ENCODE measurements at places on chromosomes 7 and 10.
A peak's percentile ranks its signal among the peaks of the same experiment; 100 is the strongest.

DNA sequence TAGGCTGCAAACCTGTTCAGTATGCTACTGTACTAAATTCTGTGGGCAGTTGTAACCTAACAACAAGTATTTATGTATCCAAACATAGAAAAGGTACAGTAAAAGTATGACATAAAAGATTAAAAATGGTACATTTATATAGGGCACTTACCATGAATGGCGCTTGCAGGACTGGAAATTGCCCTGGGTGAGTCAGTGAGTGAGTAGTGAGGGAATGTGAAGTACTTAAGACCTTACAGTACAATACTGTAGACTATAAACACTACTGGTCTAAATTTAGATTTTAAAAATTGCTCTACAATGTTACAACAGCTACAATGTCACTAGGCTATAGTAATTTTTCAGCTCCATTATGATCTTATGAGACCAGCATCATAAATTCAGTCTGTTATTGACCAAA, 146.0 kb upstream of the GNAI1 start:
- DNase-seq = no peak

DNA sequence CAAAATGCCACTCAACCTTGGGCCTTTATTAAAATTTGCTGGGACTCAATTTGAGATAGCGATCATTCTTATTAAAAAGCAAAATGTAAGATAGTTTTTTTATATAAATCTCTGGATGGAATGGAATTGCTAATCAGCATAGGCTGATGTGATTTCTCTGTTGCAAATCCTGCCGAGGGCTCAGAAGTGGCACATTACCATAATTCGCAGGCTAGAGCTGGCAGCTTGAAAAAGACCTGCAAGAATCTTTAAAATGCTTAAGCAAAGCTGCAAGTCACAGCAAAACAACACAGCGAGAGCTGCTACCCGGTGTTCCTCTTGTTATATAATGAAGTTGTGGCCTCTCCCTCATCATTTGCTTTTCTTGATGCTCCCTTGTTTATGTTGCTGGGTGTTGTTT, 448.1 kb downstream of the GATA3 start:
- no peak for DNase-seq

DNA sequence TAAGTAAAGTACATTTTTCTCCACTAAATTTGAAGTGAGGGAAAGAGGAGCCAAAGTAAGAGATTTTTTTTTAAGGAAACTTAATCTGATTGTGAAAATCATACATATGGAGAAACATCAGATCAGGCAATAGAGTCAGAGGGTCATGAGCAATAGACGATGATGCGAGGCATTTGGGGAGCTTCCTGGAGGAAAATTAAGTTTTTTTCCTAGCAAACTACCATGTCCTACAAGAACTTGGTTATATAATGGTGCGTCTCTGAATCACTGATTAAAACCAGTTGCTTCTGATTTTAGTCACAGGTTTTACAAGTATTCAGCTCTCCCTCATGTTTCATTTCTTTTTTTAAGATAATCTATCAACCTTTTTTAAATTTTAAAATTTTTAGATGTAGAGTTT, 52.1 kb upstream of the MTURN start:
- no peak for DNase-seq

DNA sequence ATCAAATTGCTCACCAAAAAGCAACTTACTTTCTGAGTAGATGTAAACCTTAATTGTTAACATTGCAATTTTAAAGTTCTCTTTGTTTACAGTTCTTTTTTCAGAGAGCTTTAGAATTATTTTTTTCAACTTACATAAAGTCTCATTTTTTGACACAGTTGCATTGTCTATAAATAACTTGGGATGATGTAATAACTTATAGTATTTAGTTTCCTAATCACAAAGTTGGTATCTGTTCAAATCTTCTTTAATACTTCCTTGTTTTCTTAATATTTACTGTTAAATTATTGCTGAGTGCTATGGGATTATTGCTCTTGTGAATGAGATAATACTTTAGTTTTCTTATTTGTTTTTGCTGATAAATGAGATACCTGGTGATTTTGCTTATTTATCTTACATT, 18.9 kb upstream of the SUV39H2 start:
- no peak for DNase-seq

DNA sequence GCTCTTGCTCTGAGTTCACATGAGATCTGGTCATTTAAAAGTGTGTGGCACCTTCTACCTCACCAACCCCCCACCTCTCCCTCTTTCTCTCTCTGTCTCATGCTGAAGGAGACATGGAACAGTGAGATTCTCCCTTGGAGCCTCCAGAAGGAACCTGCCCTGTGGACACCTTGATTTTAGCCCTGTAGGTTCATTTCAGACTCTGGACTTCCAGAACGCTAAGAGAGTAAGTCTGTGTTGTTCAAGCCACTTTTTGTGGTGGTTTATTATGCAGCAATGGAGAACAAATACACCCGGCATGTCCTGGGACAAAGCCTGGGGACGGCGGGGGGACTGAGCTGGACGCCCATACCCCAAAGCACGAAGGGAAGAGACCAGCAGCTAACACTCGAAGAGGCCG, 20.7 kb upstream of the GIMAP8 start:
- no peak for DNase-seq

DNA sequence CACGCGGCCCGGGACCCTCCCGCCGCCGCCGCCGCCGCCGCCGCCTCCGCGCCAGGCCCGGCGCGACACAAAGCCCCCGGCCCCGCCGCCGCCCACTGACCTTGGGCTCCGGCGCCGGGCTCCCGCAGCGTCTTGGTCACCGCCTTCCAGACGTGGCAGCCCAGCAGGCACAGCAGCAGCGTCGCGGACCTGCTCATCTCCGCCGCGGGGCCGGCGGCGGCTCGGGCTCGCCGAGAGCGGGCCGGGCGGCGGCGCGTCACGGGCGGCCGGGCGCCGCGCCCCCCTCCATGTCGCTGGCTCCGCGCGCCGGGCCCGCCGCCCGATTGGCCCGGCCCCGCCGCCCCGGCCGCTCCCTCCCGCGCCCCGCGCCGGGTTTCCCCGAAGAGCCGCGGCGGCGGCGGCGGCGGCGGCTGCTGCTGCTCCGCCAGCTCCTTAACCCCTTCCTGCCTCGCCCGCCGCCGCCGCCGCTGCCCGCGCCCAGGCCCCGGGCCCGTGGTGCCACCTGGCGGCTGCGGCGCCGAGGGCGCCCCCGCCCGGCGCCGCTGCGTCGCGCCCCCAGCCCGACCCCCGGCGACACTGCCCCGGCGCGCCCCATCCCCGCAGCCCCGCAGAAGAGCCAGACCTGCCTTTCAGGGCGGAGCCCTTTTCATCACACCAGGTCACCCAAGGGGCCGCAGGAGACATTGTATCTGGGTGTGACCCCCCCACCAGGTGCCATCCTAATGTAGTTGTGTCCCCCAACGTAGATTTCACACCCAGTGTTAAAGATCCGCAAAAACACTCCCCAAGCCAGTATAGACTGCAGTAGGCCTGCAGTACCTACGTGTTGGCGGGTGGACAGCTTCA, at the start of gene FAM171A1:
Gene FAM171A1 (minus strand): TSS at position 434 of the 846 bp plus-strand sequence. CDS start 237 bp downstream, at position 197.
- peak; percentile 9 for DNase-seq

- no peak for DNase-seq
Measured at GRCh38 chr7:103887853-103888602, 101.4 kb downstream of the RELN start.

GRCh38 chr7:142796501-142797390, 26.0 kb downstream of the PRSS2 start:
- no peak for DNase-seq

DNA sequence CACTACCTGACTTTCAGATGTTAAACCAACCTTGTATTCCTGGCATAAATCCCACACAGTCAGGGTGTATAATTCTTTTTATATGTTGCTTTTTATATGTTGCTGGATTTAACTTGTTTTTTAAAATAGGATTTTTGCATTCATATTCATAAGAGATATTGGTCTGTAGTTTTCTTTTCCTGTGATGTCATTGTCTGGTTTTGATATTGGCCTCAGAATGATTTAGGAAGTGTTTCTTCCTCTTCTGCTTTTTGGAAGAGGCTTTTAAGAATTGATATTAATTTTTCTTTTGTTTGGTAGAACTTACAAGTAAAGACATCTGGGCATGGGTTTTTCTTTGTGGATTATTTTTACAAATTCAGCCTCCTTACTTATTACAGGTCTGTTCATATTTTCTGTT, 93.1 kb downstream of the CARD11 start:
- DNase-seq = no peak

- no peak for DNase-seq
Measured at GRCh38 chr10:12589291-12589690, 239.9 kb downstream of the CAMK1D start.

- DNase-seq = no peak
Measured at GRCh38 chr7:117603627-117604026, 123.8 kb downstream of the CFTR start.

- peak; percentile 15 for DNase-seq
Measured at GRCh38 chr10:31677195-31678138, 251.2 kb downstream of the ARHGAP12 start.

- DNase-seq = no peak
Measured at GRCh38 chr7:109986701-109987100, 1104.2 kb upstream of the LRRN3 start.

DNA sequence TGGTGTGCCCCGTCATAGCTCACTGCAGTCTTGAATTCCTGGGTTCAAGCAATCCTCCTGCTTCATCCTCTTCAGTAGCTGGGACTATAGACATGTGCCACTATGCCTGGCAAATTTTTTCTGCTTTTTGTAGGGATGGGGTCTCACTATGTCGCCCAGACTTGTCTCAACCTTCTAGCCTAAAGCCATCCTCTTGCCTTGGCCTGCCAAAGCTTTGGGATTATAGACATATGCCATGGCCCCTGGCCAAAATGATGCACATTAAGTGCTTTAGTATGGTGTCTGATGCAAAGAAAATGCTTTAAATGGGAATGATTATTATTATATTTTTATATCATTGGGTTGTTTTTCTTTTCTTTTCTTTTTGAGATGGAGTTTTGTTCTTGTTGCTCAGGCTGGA, 33.2 kb upstream of the VCL start:
- DNase-seq = no peak

- no peak for DNase-seq
Measured at GRCh38 chr10:74983383-74983782, 128.1 kb upstream of the SAMD8 start.

DNA sequence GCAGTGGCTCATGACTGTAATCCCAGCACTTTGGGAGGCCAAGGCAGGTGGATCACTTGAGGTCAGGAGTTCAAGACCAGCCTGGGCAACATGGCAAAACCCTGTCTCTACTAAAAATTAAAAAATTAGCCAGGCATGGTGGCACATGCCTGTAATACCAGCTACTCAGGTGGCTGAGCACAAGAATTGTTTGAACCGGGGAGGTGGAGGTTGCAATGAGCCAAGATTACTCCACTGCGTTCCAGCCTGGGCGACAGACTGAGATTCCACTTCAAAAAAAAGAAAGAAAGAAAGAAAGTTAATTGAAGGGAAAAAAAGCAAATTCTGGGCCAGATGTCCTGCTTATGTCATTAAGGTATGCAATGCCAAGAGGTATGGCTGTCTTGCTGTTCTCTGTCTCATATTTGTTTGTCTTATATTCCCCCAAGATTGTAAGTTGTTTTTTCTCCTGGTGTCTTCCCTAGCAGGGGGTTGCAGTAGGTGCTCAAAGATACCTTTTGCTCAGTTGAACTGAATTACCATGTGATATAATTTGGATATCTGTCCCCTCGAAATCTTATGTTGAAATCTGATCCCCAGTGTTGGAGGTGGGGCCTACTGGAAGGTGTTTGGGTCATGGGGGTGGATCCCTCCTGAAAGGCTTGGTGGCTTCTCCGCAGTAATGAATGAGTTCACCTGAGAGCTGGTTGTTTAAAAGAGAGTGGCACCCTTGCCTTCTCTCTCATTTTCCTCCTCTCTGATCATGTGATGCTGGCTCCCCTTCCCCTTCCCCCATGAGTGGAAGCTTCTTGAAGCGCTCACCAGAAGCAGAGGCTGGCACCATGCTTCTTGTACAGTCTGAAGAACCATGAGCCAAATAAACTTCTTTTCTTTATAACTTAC, 60.9 kb downstream of the MYOF start:
- DNase-seq = no peak

DNA sequence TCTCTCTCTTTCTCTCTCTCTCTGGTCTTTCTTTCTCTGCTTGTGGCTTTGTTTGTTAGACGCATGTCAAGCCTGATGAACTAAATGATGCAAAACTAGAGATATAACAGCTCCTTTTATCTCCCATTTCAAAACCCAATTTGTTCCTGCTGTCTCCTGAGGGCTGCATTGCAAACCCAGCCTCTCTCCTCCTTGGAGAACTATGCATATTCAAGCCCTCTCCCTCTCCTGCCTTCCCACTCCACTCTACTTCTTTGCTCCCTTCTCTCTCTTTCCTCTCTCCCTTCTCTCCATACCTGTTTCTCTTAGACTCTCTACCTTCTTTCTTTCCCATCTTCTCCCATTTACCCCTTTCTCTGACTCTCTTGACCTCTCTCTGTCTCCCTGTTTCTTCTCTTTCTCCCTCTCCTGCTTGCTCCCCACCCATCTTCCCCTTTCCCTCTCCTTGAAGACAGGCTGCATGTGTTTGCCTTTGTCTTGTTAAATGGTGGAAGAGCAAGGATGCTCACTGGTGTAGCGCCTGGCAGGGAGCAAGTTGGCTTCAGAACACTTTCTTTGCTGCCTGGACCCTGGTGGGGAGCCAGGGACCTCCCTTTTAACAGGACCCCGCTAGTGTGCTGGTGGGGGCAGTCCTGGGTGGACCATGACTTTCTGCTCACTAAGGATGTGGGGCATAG, 142.9 kb downstream of the CDH23 start:
- no peak for DNase-seq

- DNase-seq = no peak
Measured at GRCh38 chr10:17062493-17062892, 67.1 kb downstream of the CUBN start.

Data from NCI-H1092 (cell line).